ENCODE measurements at places on chromosomes 4 and X.

- no peak for DNase-seq
Measured at GRCh38 chr4:149292425-149293007, 523.1 kb downstream of the IQCM start.

DNA sequence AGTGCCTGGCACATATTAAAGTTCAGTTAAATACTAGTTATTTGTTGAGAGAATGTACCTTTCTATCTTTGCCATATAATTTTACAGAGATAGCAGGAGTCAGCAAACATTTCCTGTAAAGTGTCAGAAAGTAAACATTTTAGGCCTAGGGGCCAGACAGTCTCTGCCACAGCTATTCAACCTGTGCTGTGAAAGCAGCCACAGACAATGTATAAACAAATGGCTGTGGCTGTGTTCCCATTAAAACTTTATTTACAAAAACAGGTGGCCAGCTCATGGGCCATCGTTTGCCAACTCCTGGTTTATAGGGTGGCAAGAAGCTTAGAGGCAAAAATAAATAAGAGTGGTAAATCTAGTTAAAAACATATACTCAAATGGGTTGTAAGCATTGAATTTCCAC is 34.0 kb upstream of the BRS3 start:
- DNase-seq, result no peak

DNA sequence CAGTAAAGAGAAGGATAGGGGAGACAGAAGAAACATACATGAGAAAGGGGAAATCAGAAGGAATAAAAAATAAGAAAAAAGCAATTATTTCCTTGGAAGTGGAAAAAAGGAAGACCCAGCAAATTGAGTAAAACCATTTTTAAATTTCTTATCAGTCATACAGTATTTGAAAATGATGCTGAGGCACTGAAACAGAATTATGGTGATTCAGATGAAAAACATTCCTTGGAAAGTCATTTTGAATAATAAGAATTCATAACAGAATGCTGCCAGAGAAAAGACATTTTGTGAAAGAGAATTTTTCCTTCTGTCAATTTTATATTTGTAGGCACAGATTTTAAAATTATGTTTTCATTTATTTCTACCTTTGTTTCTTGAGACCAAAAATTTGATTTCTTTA is 895.5 kb upstream of the EPHA5 start:
- no peak for DNase-seq

- no peak for DNase-seq
Measured at GRCh38 chr4:52266537-52267137, 215.5 kb downstream of the SPATA18 start.

DNA sequence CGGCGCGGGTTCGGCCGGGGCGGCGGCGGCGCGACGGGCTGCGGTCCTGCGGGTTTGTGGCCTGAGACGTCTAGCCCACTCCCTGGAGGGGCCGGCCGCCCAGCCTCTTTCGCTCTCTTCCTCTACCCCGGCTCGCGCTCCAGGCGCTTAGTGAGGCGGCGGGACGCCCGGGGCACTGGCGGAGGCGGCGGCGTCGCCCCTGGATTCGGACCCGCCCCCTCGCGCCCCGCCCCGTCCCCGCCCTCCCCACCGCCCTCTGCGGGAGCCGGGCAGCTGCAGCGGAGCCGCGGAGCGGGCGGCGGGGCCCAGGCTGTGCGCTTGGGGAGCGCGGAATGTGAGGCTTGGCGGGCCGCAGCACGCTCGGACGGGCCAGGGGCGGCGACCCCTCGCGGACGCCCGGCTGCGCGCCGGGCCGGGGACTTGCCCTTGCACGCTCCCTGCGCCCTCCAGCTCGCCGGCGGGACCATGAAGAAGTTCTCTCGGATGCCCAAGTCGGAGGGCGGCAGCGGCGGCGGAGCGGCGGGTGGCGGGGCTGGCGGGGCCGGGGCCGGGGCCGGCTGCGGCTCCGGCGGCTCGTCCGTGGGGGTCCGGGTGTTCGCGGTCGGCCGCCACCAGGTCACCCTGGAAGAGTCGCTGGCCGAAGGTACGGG is at the start of gene BMP2K:
TSS of gene BMP2K (plus strand) at position 272 of the 650 bp plus-strand sequence. CDS start at position 466, 194 bp downstream.
- peak; percentile 90 for DNase-seq

- DNase-seq, result no peak
Measured at GRCh38 chrX:24658421-24658820, 11.3 kb upstream of the PCYT1B start.

All from cardiac muscle cell (in vitro differentiated cells and primary cell).